ENCODE measurements at places on chromosomes 3 and 15.

DNA sequence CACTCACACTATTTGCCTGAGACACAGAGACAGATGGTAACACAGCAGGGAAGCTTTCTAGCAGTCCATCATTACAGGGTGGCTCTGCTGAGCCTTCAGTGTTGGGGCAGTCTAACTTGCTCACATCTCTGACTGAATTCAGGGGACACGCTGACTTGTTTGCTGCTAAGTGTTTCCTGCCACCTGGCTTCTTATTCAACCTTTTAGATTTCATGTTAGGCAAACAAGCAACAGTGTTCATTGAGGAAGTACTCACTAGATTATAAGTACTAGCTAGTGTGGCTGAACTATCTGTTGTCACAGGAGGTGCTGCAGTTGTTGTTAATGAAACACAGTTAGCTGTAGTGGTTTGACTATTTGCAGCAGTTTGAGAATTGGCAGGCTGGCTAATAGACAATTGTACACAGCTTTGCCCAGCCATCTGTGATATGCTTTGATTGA lies 37.3 kb downstream of the USF3 start:
- no peak for DNase-seq

DNA sequence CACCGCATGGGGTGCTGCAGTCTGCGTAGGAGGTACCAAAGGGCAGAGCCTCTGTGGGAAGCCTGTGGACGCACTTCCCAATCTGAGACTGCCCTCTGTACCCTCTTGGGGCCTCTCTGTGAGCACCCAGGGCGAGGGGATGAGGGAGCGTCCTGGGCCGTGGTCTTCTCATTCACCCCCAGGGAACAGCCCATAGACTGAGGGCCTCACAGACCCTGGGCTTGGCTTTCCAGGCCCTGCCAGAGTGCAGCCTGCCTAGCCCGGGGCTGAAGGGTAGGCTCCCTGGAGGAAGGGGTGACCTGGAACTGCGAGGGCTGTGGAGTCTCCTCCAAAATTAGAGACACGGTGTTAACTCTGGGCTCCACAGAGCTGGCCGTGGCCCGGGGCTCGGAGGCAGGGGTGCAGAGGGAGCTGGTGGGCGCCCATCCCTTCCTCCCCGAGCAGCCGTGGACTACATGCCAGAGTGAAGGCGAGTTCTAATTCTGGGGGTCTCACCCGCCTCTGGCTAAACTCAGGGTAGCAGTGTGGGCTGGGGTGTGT lies 468 bp upstream of the SPTBN5 start:
- no peak for DNase-seq

- peak; percentile 61 for DNase-seq
These were observed 189.5 kb downstream of the ADAMTSL3 start for GRCh38 chr15:83843471-83843871.

DNA sequence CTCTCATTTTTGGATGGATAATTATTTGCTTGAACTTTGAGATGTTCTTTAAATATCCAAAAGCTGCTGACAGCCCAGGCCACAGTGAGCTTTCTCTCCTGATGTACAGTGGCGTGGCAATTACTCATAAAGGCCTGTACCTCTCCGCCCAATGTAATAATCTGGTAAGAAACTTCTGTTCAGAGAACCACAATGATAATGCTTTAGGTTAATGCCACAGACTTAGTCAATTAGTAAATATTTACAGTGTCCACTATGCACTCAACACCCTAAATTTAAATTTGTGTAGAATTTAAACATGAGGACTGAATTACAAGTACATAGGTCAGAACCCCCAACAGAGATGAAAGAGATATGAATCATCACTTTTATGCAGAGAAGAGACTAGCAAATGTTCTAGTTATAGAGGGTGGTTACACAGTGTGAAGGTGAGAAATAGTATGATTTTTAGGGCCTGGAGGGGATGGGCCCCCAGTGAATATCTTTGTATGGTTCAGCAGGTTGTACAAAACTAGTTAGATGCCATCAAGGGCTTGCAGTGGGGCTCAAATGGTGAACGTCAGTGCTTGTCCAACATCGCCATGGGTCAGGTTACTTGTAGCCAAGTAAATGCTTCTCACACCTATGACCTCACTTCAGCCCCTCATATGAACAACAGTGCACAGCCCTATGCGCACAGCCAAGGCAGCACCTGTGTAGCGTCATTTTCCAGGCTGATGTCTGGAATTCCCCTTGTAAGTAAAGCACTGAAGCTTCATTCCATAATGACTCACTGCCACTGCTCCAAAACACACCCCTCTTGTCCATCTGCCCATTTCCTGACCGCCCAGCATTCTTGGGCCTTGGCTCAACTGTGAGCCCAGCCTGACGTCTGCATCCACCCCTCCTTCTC lies 13.3 kb downstream of the ABHD2 start:
- DNase-seq: peak; percentile 85

Measured in AG08396 (cell line).